ENCODE measurements at places on chromosomes 1 and 21.

GRCh38 chr1:115833856-115834255 is 7.1 kb downstream of the NHLH2 start:
- DNase-seq, result no peak

DNA sequence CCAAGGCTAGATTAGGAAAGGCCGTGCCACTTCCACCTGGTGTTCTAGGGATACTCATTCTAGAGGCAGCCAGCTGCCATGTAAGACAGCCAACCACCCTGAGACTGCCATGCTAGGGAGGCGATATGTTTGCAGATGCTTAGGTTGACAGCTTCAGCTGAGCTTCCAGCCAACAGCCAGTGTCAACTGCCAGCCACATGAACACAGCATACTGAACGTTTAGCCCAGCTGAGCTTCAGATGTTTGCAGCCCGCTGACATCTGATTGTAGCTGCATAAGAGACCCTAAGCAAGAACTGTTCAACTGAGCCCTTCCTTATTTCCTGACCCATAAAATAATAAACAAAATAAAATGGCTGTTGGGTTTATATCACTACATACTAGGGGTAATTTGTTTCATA is 5.0 kb upstream of the KCNC4 start:
- no peak for DNase-seq

GRCh38 chr21:37410639-37411038 is 44.1 kb downstream of the DYRK1A start:
- DNase-seq, result no peak

- no peak for DNase-seq
Observed at GRCh38 chr21:31999810-32000468, 127.1 kb downstream of the HUNK start.

DNA sequence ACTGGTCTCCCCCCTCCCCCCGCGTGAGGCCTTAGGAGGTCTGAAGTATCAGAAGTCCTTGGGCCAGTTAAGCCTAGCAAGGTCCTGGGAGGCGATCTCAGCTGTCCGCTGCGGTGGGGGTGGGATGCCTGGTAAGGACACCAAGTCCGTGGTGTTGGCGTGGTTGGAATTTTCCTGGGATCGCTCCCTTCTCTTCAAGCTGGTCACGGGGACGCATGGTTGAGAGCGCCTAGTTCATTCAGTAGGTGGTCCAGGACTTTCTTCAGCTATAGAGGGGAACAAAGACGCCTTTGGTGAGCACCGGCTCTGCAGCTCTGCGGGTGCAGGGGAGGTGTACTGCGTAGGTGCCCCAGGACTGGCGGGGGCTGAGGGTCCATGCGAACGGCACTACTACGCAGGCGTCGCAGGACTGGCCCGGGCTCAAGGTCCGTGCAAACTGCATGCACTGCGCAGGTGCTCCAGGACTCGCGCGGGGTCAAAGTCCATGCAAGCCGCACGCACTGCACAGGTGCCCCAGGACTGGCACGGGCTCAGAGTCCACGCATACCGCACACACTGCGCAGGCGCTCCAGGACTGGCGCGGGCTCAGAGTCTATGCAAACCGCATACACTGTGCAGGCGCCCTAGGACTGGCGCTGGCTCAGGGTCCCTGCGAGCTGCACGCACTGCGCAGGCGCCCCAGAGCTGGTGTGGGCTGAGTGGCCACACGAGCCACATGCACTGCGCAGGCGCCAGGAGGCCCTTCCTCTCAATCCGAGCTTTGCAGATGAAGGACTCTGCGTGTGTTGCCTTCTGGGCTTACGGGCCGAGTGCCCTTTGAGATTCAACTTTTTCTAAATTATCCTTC is 36.6 kb upstream of the HMGN1 start:
- peak; percentile 12 for DNase-seq

- no peak for DNase-seq
Observed at GRCh38 chr1:9242338-9242969, 7.9 kb downstream of the H6PD start.

DNA sequence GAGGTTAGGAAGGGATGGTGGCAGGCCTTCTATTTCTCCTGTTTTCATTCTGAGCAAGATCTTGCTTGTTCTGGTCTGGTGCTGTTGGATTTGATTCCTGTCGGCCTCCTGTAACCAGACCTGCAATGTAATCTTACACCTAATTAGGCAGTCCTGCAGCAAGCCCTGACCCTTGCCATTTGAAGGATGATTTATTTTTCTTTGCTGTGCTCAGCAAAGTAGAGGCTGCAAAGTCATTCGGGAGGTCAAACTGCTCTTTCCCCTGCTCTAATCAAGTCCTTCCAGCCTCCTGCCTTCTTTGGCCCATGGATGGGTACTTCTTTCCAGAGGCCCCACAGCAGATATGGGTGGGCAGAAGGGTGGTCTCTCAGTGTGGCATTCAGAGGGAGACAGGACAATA is 417.7 kb upstream of the USP24 start:
- DNase-seq, result no peak

- DNase-seq, result no peak
Observed at GRCh38 chr1:121587777-121588176, 403.0 kb downstream of the SRGAP2C start.

DNA sequence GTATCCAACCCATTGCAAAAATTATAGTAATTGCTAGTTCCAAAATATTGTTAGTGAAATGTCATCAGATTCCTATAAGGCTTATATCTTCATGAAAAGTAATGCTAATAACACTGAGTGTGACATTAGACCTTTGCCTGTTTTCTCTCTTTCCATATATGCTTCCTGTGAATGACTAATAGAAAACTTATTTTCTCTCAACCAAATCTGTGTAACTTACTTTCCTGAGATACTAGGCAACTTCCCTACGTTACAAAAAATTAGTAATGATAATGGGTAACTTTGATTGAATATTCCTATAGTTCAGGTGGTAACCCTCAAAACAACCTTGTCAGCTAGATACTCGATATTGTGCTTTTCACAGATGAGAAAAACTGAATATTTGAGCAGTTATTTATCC is 124.2 kb upstream of the HNRNPU start:
- DNase-seq, result no peak

- DNase-seq, result no peak
Observed at GRCh38 chr1:68331117-68331865, 99.0 kb upstream of the WLS start.

DNA sequence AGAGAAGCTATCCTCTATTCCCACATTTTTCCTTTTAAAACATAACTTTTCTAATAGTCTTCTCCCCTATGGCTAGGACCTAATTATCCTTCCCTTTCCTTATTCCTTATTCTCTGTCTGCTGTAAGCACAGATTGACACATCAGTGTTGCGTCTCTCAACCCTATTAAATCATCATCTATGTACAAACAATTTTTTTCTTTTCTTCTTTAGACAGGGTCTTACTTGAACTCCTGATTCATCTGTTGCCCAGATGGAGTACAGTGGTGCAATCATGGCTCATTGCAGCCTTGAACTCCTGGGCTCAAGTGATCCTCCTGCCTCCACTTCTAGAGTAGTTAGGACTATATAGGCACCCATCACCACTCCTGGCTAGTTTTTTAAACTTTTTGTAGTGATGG is 8.3 kb downstream of the KLHDC9 start:
- no peak for DNase-seq

DNA sequence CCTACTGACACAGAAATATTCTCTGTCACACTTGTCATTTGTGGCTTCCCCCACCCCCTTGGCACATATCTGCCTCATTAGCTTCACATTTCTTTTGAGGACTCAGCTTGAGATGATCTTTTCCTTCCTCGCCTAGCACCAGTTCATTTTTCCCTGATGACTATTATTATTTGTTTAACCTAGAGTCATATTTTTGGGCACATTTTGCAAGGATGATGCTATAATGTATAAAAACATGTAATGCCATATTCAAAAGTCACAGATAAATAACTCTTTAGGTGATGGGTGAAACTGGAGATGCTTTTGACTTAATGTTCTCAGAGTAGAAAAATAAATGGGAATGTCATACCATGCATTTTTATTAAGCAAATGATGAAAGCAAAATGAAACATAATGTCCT is 202.7 kb downstream of the BACH1 start:
- no peak for DNase-seq

DNA sequence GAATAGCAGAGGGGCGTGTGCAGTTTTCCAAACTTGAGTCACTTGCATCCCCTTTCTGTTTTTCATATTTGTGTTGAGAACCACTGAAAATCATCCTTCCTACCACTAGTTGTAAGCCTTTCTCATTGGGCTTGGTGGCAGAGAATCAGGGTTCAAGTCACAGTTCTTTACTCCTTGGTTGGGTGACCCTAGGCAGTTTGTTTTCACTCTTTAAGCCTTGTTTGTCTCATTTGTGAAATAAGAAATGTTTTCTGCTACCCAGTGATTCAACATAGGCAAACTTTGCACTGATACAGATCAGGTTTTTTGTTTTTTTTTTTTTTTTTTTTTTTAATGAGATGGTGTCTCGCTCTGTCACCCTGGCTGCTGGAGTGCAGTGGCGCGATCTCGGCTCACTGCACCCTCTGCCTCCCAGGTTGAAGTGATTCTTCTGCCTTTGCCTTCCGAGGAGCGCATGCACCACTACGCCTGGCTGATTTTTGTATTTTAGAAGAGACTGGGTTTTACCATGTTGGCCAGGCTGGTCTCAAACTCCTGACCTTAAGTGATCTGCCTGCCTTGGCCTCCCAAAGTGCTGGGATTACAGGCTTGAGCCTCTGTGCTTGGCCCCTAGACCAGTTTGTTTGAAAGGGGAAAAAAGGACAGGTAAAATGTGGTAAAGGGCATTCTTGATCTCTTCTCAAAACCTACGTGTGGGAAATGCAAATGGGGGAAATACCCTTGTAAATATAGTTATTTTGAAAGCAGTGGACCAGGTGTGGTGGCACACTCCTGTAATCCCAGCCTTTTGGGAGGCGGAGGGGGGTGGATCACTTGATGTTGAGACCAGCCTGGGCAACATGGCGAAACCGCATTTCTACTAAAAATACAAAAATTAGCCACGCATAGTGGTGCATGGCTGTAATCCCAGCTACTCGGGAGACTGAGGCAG is 3.2 kb downstream of the CLIC4 start:
- no peak for DNase-seq

GRCh38 chr1:200530623-200531261 is 89.8 kb downstream of the KIF14 start:
- peak; percentile 34 for DNase-seq

- no peak for DNase-seq
Observed at GRCh38 chr21:16579538-16579937, 849.8 kb downstream of the USP25 start.

DNA sequence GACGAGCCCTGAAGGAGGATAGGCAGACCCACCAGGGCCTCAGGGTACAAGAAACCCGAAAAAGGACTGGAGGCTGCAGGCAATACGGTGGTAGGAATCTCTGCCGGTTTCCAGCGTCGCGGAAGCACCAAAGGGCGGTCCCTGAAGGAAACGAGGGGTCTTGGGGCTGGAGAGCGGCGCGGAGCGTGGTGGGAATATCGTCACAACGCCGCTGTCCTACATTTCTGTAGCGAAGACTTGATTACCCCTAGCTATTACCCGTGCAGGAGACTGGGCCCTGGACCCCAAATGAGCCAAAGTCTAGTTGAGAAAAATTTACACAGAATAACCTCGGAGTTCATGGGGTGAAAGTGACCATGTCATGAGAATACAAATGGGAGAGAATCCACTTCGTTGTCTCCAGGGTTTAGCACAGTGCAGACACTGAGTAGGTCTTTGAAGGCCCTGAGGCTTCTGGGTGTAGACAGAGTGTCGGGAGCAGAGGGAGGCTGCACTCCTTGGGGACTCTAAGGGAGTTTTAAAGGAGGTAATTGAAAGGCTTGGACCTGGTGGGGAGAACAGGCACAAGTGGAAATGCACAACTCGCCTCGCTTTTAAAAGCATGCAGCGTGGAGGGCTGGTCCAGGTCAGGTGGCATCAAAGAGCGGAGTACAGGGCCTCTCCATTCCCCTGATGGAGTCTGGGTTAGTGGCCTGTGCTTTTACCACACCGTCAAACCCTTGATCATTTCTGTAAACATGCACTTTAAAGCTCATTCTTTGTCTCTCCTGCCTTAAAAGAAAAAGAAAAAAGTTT is 1.5 kb downstream of the ATP1A1 start:
- DNase-seq, result no peak

GRCh38 chr1:181018901-181019681 is 3.6 kb downstream of the STX6 start:
- no peak for DNase-seq

Data from activated T-helper 1 cell treated with Interleukin-2 at 50 U/mL for 16 hours (primary cell).